IPS DF 6.9 (cell line): ENCODE measurements at places on chromosomes 3 and 15.

DNA sequence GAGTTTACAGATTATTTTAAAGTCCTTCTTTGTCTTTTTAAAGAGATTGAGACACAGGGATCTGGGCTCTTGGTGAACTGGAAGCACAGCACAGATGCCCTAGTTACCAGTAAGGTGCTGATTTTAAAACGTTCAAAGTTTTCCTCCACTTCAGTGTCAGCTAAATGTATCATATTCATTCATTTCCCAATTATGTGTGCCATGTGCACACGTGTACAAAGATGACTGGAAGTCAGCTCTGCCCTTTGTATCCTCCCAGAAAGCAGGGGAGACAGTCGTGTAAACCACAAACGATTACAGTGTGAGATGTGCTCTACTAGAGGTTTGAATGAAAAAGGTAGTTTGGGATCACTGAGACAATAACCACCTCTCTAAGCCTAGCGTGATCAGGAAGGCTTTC lies 730 bp downstream of the ZKSCAN7 start:
- DNase-seq, result no peak
- H3K27me3 ChIP-seq, result peaks cover 2% of the 10 kb centered on the region; the same call in 1 of the 2 replicates
- peak overlapping the region; percentile 99 for H3K4me3 ChIP-seq
- peaks cover 7% of the 10 kb centered on the region for H3K36me3 ChIP-seq

DNA sequence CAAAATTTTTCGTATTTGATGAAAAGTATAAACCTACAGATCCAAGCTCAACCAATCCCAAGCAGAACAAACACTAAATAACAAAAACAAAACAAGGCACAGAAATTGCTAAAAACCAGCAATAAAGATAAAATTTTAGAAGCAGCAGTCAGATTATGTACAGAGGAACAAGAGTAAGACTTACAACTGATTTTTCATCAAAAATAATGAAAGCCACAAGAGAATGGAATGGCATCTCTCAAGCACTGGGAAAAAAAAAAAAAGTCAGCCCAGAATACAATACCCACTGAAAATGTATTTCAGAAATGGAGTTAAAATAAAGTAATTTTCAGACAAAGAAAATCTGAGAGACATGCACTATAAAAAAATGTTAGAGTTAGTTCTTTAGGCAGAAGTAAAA lies 27.0 kb downstream of the GPR156 start:
- H3K27ac ChIP-seq, result no peak overlapping the region
- no peaks in the 10 kb centered on the region for H3K4me1 ChIP-seq
- no peaks in the 10 kb centered on the region for H3K36me3 ChIP-seq

DNA sequence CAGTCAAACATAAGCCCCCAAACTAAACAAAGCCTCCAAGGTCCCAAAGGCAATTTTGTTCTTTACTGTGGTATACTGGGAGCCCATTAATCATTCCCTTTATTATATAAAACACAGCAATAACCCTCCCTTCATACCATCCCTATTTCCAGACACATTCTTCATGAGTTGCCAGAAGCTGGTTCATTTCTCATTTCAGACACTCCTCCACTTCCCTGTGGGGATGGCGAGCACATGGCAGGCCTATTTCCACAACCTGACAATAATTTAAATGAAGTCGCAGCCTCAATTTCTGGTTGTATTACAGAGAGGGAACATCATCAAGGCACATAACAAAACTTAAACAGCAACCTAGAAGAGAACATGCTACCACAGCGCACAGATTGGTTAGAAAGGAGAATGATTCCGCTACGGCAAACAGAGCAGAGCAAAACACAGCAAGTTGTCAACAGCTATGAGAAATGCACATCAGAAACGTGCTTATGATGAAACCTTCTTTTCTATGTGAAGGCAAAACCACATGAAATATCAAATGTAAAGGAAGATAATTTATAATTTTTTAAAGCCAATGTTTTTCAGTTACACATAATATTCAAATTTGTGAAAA lies 63.3 kb upstream of the ARHGEF3 start:
- H3K36me3 ChIP-seq, result no peaks in the 10 kb centered on the region
- H3K4me1 ChIP-seq, result no peaks in the 10 kb centered on the region
- no peak overlapping the region for H3K4me3 ChIP-seq

DNA sequence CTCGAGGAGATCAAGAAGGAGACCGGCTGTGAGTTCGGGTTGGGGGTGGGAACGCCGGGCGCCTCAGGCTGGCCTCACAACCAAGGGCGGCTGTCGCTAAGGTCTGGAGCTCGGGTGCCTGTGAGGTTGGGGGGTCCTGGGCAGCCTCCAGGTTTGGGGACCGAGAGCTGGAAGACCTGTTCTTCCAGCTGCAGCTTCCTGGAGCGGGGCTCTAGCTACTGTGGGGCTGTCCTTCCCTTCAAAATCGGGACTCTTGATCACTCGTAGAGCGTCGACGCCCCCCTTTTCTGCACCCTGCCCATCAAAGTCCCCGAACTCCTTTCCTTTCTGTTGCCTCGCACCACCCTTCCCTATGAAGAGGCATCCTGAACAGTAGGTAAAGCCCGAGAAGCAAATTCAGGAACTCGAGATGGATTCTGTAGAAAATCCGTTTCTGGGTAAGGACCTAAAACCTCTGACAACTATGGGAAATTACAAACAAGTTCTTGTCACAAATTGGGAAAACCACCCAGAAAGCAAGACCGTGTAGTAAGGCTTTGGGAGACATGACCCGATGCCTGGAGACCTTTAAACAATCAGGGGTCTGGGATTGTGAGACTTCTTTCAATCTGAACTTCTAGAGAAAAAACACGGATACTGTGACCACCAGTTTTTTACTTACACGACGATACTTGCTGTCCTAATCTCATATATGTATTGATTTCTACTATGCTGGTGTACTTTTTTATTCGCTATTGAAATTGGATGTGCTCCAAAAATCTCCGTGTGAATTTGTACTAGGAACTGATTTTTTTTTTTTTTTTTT lies 556 bp downstream of the CHP1 start:
- H3K27ac ChIP-seq, result no peak overlapping the region
- peak overlapping the region; percentile 59 for H3K4me3 ChIP-seq
- no peaks in the 10 kb centered on the region for H3K4me1 ChIP-seq
- DNase-seq, result no peak
- no peaks in the 10 kb centered on the region for H3K36me3 ChIP-seq
- H3K27me3 ChIP-seq, result no peaks in the 10 kb centered on the region

DNA sequence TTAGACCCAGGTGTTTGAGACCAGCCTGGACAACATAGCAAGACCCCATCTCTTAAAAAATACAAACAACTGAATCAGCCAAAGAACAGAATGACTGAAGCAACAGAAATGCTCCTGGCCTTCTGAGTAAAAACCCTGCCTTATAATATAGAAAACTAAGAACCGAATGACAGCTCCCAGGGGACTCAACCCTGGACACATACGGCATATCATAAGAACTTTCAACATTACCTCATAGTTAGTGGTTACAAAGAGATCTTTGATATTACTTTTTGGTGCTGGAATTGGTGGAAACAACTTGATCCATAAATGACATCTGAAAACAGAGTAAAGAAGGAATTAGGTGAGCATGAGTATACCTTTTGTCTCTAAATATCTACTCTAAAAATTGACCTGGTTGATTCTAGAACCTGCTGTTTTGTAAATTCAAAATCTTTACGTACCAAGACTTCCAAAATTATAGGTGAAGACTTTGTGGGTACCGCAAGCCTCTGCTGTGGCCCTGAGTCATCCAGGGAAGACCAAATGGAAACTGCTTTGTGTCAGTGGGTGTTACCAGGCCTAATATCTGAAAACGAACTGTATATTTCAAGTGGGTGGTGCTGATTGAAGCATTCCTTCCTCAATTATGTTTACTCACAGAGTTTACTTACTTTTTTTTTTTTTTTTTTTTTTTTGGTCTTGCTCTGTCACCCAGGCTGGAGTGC lies 35.5 kb downstream of the IL5RA start:
- no peak overlapping the region for H3K27ac ChIP-seq
- DNase-seq, result no peak
- no peaks in the 10 kb centered on the region for H3K4me1 ChIP-seq
- H3K36me3 ChIP-seq, result no peaks in the 10 kb centered on the region
- no peak overlapping the region for H3K4me3 ChIP-seq

- H3K36me3 ChIP-seq, result no peaks in the 10 kb centered on the region
- no peak overlapping the region for H3K27ac ChIP-seq
- DNase-seq, result no peak
- no peak overlapping the region for H3K4me3 ChIP-seq
These were observed 987.2 kb upstream of the ROBO1 start for GRCh38 chr3:80754969-80755368.

DNA sequence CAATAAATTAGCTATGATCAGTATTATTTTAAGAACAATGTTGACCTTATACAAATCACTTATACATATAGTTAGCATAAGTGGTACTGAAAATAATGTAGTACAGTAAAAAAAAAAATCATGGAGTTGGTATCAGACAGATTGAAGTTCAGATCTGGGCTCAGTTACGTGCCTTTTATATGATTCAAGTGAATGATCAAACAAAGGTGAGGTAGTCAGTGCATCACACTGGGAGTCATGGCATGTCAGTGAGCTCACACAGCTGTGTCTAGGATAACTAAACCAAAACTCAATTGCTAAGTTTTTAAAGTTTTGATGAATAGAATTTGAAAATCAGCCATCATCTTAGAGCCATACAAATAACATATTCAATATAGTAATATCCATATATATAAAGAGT lies 11.2 kb upstream of the CCR8 start:
- H3K36me3 ChIP-seq, result no peaks in the 10 kb centered on the region
- H3K27me3 ChIP-seq, result no peaks in the 10 kb centered on the region
- no peaks in the 10 kb centered on the region for H3K4me1 ChIP-seq

DNA sequence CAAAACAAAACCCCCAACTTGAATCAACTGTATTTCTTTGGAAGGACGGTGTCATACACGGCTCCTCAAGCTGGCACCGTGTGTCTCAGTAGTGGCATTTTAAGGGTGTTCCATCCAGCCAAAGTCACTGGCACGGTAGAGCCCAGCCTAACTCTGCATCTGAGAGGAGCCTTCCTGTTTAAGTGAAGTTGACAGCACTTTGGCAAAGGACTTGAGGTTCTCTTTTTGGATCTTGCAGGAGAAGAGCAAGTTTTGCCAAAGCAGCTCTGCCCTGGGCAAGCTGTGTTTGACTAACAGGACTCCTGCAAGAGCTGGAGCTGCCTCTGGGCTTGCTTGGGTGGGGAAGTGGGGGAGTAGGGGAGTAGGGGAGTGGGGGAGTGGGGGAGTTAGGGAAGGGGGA lies 109.6 kb upstream of the FEZF2 start:
- no peak for DNase-seq
- H3K4me1 ChIP-seq, result peaks cover 5% of the 10 kb centered on the region; the same call in 1 of the 2 replicates
- H3K27me3 ChIP-seq, result no peaks in the 10 kb centered on the region
- no peak overlapping the region for H3K27ac ChIP-seq

- H3K36me3 ChIP-seq, result no peaks in the 10 kb centered on the region
- H3K27ac ChIP-seq, result no peak overlapping the region
- H3K4me3 ChIP-seq, result no peak overlapping the region
These were observed 27.6 kb downstream of the ANP32A start for GRCh38 chr15:68792901-68793766.

GRCh38 chr3:44795197-44795596 lies 33.6 kb downstream of the KIF15 start:
- H3K4me3 ChIP-seq, result no peak overlapping the region
- H3K36me3 ChIP-seq, result peaks cover 4% of the 10 kb centered on the region; the same call in 1 of the 2 replicates
- H3K27ac ChIP-seq, result no peak overlapping the region
- H3K4me1 ChIP-seq, result no peaks in the 10 kb centered on the region
- H3K27me3 ChIP-seq, result no peaks in the 10 kb centered on the region

DNA sequence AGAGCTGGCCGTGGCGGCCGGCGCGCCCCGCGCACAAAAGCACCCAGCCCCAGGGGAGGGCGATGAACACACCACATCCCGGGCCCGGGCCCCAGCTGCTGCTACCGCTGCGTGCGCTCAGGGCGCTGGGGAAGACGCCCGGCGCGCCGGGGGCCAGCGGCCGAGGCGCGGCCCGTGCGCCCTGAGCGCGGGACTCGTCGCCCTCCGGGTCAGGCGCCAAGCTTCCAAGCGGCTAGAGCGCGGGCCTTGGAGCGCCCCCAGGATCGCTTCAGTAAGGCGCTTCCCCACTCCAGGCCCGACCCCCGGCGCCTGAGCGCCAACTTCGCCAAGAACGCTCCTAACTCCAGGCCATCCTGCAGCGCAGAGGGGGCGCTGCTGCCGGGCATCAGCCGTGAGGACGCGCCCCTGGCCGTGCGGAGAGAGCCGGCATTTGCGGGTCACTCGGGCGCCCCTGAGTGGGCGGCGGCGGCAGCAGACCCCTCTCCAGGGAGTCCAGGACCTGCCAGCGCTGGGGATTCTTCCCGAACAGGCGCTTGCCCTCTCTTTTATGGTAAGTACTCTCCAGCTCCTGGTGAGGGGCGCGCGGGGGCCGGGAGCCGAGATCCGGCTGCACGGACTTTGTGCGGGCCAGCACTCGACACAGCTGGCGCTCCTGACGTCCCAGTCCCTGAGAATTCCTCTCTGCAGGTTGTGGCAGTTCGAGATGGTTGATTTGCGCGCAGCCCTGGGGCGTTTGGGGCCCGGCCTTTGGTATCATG lies 475 bp downstream of the SPSB4 start:
- H3K27ac ChIP-seq, result no peak overlapping the region
- DNase-seq, result no peak
- peak overlapping the region; percentile 76 for H3K4me3 ChIP-seq
- H3K4me1 ChIP-seq, result no peaks in the 10 kb centered on the region
- no peaks in the 10 kb centered on the region for H3K36me3 ChIP-seq

- no peaks in the 10 kb centered on the region for H3K4me1 ChIP-seq
- no peak overlapping the region for H3K27ac ChIP-seq
- no peak overlapping the region for H3K4me3 ChIP-seq
- no peaks in the 10 kb centered on the region for H3K36me3 ChIP-seq
These were observed 571.8 kb downstream of the TUSC7 start for GRCh38 chr3:117281371-117281770.

DNA sequence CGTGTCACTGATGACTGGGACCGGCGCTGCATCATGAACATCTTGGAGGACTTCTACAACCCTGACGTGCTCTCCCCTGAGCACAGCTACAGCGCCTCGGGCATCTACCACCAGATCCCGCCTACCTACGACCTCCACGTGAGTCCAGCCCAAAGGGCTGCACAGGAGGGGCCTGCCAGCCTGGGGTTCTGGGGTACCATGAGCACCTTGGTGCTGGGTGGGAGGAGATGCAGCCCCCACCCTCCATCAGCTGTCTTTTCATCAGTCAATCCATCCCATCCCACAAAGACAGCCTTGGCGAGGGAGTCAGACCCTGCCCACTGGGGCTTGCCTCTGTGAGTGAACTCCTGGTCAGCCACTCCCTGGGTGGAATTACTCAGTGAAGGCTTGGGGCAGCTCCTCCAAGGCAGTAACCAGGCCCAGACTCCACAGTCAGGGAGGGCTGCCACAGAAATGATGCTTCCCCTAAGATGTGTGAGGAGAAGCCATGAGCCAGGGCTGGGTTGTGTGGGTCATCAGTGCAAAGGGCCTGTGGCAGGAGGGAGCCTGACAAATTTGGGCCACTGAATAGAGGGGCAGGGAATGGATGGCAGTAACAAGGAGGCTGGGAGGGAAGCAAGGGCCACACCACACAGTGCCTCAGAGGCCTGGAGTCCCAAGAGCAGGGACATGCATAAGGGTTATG lies 47.9 kb downstream of the SEMA3G start:
- H3K36me3 ChIP-seq, result peaks cover 7% of the 10 kb centered on the region
- no peaks in the 10 kb centered on the region for H3K4me1 ChIP-seq
- H3K27ac ChIP-seq, result no peak overlapping the region
- no peak for DNase-seq

GRCh38 chr3:45525146-45525919 lies 69.2 kb upstream of the LIMD1 start:
- H3K4me3 ChIP-seq, result no peak overlapping the region
- H3K36me3 ChIP-seq, result peaks cover 9% of the 10 kb centered on the region; the same call in 1 of the 2 replicates
- H3K27me3 ChIP-seq, result no peaks in the 10 kb centered on the region
- H3K27ac ChIP-seq, result no peak overlapping the region
